ENCODE measurements at places on chromosomes 2 and 18.
A peak's percentile ranks its signal among the peaks of the same experiment; 100 is the strongest.

GRCh38 chr18:24560511-24560981 lies 100.1 kb downstream of the HRH4 start:
- DNase-seq: peak; percentile 87

GRCh38 chr2:105746177-105747080 lies 1.7 kb downstream of the NCK2 start:
- no peak for DNase-seq

DNA sequence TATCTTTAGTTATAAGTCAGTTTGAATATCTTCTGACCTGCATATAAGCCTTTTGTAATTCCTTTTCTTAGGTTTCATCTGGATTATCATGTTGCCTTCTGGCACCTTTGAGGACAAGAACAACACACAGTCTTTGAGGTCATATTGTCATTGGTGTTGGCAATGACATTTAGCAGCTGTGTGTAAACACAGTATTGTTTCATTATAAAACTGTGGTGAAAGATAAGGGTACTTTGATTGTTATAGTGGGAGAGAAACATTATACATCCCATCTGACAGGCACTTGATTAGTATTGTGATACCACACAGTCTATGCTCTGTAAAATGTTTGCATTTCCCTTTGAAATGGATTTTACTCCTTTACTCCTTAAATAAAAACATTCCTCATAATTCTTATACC lies 313.5 kb downstream of the RPRM start:
- no peak for DNase-seq

DNA sequence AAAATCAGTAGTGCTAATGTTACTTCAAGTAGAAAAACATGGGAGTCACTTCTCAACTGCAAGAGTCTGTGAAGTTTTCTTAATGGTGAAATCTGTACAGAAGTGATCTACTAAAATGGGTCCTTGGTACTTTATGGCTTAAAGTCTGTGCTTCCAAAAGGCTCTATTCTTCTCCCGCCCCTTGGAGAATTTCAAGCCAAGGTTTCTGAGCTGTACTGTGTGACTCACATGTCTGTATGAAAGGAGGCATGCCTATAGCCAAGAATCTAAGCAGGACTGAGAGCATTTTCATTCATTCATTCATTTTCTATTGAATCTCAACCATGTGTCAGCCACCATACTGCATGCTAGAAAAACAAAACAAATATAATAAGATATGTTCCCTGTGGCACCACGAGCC lies 19.8 kb upstream of the DDX18 start:
- DNase-seq: no peak

- DNase-seq: no peak
Observed at GRCh38 chr2:162579169-162579568, 235.2 kb downstream of the GCA start.

DNA sequence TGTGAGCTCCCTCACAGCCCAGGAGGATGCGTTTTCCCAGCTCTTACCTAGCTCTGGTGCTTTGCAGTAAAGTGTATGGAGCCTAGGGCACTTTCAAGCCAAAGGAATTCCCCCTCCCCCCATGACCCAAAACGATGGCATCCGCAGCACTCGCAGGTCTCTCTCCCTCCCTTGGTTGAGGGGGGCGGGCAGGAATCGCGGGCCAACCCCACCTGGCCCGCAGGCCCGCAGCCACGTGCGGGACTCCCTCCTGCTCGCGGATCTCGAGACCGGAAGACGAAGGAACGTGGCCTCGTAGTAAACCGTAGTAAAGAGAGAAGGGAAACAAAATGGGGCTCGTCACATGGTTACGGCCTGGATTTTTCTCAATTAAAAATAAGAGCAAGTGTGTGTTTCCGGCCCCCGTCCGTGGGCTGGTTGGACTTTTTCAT lies 8.5 kb downstream of the IRS1 start:
- DNase-seq: peak; percentile 60

GRCh38 chr2:199484927-199485326 lies 27.2 kb upstream of the SATB2 start:
- DNase-seq: no peak

- DNase-seq: peak; percentile 33
Observed at GRCh38 chr18:31102025-31102684, at the start of gene DSC2. DSC2 (minus strand) TSS chr18:31102421; CDS start chr18:31101971, 450 bp downstream.

GRCh38 chr18:78658531-78658930 lies 321.1 kb upstream of the SALL3 start:
- no peak for DNase-seq

- DNase-seq: no peak
Observed at GRCh38 chr2:126809340-126809739, 89.3 kb upstream of the TEX51 start.

- DNase-seq: no peak
Observed at GRCh38 chr18:74587441-74587840, 10.2 kb upstream of the ZNF407 start.

DNA sequence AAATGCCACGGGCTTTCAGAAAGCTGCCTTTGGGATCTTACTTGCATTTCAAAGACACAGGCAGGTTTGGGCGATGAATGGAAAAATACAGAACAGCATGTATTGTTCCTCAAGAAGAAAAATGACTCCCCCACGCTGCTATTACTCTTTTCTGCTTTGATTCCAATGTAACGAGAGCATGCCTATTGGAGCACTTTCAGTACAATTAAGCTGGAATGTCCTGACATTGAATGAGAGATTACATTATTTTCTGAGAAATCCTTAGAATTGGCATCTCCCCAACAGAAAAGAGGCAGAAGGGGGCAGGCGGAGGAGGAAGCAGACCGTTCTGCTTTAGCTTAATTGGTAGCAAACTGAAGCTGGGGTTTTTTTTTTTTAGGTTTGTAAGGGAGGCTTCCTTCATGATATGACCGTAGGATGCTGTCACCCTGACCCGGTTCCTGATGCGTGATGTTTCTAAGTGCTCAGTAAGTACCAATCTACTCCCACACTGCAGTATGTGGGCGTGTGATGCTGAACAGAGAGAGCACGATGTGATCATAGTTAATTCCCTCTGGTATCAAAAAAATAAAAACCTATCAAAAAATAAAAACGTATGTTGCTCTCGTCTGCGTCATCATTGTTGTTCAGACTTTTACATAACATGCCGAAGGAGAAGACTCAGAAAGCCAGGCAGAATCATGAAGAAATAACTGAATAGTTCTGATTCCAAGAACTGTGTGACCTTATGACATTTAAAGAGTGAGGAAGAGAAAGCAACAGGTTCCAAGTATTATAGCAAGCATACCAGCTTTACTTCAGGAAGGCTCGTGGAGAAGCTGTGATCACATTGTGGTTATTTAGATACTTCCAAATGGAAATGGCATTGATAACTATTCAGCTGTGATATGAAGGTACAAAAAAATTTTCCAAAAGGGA lies 40.5 kb downstream of the LONRF2 start:
- peak; percentile 78 for DNase-seq

- no peak for DNase-seq
Observed at GRCh38 chr2:153890576-153890975, 18.9 kb downstream of the GALNT13 start.

- DNase-seq: no peak
Observed at GRCh38 chr18:45248240-45248903, 366.9 kb upstream of the SLC14A2 start.

DNA sequence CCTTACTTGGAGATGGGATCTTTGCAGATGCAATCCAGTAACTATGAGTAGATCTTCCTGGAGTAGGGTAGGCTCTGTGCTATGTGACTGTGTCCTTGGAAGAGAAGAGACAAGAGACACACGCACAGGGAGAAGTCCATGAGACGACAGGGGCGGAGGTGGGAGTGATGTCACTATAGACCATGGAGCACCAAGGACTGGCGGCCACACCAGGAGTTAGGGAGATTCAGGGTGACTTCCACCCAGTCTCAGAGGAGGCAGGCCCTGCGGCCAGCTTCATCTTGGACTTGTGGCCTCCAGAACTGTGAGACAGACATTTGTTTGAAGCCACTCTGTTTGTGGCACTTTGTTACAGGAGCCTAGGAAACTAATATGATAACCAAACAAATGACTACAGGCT lies 177.8 kb downstream of the INHBB start:
- DNase-seq: no peak

- no peak for DNase-seq
Observed at GRCh38 chr2:197500503-197501131, 438 bp downstream of the HSPE1 start.

DNA sequence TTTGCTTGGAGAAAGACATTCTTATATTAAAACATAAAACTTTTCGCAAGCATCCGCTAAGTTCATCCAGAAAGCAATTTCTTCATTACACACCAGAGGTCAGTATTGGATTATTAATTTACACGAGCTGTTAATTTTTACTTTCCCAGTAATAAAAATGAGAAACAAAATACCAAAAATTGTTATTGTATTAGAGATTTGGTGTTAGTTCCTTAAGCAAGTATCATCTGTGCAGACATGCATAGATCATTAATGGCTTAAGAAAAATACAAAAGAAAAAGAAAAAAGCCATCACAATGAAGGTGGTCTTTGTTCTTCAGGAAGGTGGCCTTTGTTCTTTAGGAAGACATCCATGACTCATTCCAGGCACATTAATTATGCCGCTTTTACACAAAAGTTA lies 53.6 kb upstream of the HNMT start:
- no peak for DNase-seq

GRCh38 chr2:33238111-33238510 lies 238.3 kb upstream of the RASGRP3 start:
- peak; percentile 30 for DNase-seq

- DNase-seq: no peak
Observed at GRCh38 chr2:41933046-41933420, 114.8 kb upstream of the PKDCC start.

- no peak for DNase-seq
Observed at GRCh38 chr2:188380280-188380679, 88.6 kb downstream of the GULP1 start.

- DNase-seq: no peak
Observed at GRCh38 chr2:178304333-178304732, 110.0 kb downstream of the OSBPL6 start.

DNA sequence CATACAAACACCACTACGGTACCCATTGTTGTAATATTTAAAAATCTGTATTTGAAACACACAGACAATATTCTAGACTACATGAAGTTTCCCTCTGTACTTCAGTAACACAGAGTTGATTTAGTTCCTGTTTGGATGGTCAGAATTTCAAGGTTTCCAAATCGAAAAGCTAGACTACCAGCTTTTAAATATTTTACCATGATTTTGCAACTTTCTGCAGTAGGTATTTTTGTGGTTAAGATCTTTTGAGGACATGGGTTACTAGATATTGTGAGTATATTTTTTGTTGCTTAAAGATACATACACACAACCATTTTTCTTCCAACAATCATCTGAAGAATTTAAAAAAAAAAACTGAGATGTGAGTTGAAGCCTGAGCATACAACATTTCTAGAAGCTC lies 10.9 kb downstream of the SERPINB5 start:
- DNase-seq: no peak

GRCh38 chr2:124426625-124427024 lies 401.5 kb downstream of the CNTNAP5 start:
- no peak for DNase-seq

DNA sequence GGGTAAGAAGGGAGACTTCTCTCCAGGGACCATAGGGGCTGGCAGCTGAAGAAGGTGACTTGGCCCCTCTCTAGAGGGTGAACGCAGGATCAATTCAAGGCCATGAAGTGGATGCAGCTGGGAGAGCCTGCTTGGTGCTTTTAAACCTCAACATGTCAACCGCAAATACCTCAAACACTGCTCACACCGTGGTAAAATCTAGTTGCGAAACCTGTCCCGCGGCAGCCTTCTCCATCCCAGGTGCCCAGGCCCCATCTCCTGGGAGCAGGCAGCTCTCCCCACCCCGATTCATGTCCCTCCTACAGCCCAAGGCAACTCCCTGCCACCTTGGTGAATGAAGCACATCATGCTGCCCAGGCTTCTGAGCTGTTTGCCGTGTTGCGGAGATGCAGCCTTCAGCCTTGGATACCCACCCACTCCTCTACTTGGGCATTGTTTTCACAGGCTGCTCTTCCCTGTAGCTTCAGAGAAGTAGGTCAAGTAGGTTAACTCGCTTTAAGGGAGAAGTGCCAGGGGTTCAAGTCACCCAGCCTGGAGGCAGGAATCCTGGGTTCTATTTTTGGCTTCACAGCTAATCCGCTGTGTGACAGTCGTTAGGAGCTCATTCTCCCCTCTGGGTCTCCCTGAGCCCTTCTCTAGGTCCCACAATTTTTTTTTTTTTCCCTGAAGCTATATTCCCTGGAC lies 6.2 kb upstream of the EFR3B start:
- DNase-seq: no peak

- DNase-seq: no peak
Observed at GRCh38 chr2:60555066-60555782, 1.8 kb upstream of the BCL11A start.

- no peak for DNase-seq
Observed at GRCh38 chr2:38076152-38076709, 280 bp upstream of the CYP1B1 start.

DNA sequence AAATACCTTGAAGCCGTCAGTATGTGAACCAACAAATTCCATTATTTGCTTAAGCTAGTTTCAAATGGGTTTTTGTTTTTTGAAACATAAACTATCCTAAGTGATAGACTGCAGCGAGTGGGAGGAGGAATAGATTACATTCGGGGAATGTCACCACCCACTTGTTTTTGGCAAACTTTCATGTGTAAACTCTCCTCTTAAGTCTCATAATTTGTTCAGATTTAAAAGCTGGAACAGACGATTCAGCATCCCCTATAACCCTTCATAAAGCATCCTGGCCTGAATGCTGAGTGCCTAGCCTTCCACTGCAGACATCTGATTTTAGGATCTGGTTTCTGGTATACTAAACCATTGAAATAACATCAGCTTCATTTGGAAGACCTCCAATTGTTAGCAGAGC lies 51.0 kb downstream of the CPO start:
- DNase-seq: no peak

GRCh38 chr2:152826581-152827279 lies 108.3 kb downstream of the ARL6IP6 start:
- no peak for DNase-seq

DNA sequence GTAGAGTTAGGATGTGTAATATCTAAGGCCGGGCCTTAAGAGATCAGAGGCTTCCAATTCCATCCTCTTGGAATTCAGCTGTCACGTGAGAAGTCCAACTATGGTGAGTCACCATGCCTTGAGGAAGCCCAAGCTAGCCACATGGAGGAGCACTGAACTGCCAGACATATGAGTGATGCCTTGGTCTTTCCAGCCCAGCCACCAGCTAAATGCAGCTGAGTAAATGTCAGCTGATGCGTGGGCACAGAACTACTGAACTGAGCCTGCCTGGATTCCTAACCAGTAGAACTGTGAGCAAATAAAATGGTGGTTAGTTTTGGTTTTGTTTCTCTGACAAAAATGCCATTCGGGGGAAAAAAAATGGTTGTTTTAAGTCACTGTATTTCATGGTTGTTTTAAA lies 153.7 kb upstream of the SERTAD2 start:
- peak; percentile 99 for DNase-seq

DNA sequence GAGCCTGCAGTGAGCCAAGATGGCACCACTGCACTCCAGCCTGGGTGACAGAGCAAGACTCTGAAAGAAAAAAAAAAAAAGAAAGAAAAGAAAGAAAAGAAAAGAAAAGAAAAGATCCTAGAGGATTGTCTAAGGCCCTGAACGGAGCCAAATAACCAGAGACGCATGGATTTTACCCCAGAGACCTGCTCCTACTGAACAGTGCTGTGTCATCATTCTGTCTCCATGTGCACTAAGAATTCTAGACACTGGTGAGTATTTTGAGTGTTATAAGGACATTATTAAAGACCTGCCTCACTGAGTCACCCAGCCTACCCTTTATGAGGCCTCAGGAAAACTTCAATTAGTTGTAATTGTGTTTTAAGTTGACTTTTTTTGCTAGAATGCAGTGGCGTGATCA lies 61.9 kb upstream of the RIOK3 start:
- DNase-seq: no peak
